ENCODE measurements at places on chromosomes 11 and 22.

GRCh38 chr11:75268626-75269366, 28.2 kb downstream of the TPBGL start:
- H3K4me1 ChIP-seq: peaks cover 5% of the 10 kb centered on the region
- peak; percentile 74 for DNase-seq
- no peak overlapping the region for H3K27ac ChIP-seq

GRCh38 chr11:65431451-65432099, 9.0 kb downstream of the NEAT1 start:
- peaks cover 92% of the 10 kb centered on the region for H3K4me1 ChIP-seq
- H3K27me3 ChIP-seq: no peaks in the 10 kb centered on the region
- no peak for DNase-seq
- H3K4me3 ChIP-seq: peak overlapping the region; percentile 50

DNA sequence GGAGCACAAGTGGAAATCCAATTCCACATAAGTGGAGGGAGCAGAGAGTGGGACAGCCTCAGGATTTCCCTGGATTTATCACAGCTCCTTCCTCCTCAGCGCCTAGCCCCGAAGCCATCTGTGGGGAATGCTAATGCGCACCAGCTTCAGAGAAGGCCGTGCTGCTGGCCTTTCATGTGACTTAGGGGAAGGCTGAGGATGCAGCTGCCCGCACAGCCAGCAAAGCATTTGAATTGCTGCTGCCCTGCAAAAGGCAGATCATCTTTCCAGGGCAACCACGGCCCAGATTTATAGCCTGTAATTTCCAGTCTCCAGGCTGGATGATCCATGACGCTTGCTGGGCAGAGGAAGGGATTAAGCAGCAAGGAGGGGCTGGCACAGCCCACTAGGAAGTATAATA, 29.9 kb downstream of the SYN3 start:
- H3K4me1 ChIP-seq: no peaks in the 10 kb centered on the region
- H3K27me3 ChIP-seq: peaks cover 48% of the 10 kb centered on the region
- no peak overlapping the region for H3K27ac ChIP-seq
- no peak for DNase-seq

DNA sequence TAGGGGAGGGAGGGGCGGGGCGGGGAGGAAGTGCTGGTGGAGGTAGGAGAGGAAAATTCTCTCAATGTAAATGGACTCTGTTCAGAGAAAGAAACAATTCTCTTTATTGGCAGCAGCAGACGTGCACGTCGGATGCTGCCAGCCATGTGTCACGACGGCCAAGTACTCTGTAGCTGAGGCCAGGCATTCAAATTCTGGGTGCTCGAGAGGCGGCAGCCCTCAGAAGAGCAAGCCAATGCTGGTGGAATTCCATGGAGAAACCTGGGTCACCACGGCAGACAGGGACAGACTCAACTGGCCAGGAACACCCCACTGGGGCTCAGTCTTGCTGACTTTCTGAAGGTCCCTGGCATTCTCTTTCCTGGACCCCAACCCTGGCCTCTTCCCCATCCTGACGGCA, 90.8 kb downstream of the ABTB2 start:
- no peak for DNase-seq
- peaks cover 35% of the 10 kb centered on the region for H3K4me1 ChIP-seq
- H3K36me3 ChIP-seq: no peaks in the 10 kb centered on the region
- no peak overlapping the region for H3K4me3 ChIP-seq
- H3K27me3 ChIP-seq: no peaks in the 10 kb centered on the region
- peak overlapping the region; percentile 23 for H3K27ac ChIP-seq

- H3K27me3 ChIP-seq: no peaks in the 10 kb centered on the region
- no peaks in the 10 kb centered on the region for H3K4me1 ChIP-seq
- H3K4me3 ChIP-seq: no peak overlapping the region
- H3K27ac ChIP-seq: no peak overlapping the region
- no peaks in the 10 kb centered on the region for H3K36me3 ChIP-seq
Observed at GRCh38 chr11:62115085-62115694, 8.6 kb upstream of the INCENP start.

- peak overlapping the region; percentile 87 for H3K27ac ChIP-seq
- H3K4me1 ChIP-seq: peaks cover 22% of the 10 kb centered on the region
- no peak overlapping the region for H3K4me3 ChIP-seq
- no peak for DNase-seq
- peaks cover 1% of the 10 kb centered on the region for H3K27me3 ChIP-seq
- H3K36me3 ChIP-seq: peaks cover 7% of the 10 kb centered on the region
Observed at GRCh38 chr11:103609117-103610066, 427.0 kb upstream of the DDI1 start.

- no peak for DNase-seq
- H3K27ac ChIP-seq: peak overlapping the region; percentile 85
- H3K4me1 ChIP-seq: peaks cover 71% of the 10 kb centered on the region
- no peaks in the 10 kb centered on the region for H3K36me3 ChIP-seq
- peak overlapping the region; percentile 85 for H3K4me3 ChIP-seq
Observed at GRCh38 chr22:31248965-31249958, 37.2 kb downstream of the LIMK2 start.

DNA sequence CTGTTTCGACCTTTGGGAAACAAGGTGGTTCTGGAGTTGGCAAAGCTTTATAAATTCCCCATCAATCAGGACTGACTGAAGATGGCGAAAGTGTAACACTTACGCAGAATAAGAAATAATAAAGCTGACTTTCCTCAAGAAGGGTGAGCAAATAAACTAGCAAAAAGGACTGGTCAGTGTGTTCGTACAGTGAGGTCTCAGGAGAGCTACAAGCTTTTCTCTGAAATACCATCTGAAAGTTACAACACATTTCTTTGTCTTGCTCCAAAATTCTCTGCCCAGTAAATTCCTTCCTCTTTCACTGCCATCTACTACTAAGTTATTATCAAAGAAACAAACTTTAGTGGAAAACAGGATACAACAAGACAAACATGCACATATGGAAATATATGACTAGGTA, 13.4 kb downstream of the PITPNB start:
- H3K36me3 ChIP-seq: peaks cover 37% of the 10 kb centered on the region
- no peak for DNase-seq
- no peaks in the 10 kb centered on the region for H3K27me3 ChIP-seq
- peaks cover 16% of the 10 kb centered on the region for H3K4me1 ChIP-seq
- no peak overlapping the region for H3K4me3 ChIP-seq
- peak overlapping the region; percentile 10 for H3K27ac ChIP-seq

DNA sequence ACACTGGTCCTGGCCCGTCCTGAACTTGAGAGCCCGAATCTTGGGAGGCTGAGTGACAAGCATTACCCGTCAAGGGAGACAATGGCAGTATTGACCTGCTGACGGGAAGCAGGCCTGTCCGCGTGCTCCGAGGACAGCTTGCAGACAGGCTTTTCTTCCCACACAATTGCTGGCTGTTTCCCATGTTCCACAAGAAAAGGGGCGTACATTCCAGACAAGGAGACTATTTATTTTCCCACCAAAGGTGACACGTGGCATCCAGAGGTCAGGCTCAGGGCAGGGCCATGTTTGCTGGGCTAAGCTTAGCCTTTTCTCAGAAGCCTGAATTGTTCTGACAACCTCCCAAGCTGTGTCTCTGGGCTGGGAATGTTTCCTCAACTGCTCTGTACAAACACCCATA, 86.9 kb upstream of the SPON1 start:
- H3K36me3 ChIP-seq: no peaks in the 10 kb centered on the region
- peaks cover 28% of the 10 kb centered on the region for H3K27me3 ChIP-seq

GRCh38 chr11:66011239-66011784, 496 bp upstream of the CST6 start:
- no peak overlapping the region for H3K27ac ChIP-seq
- no peaks in the 10 kb centered on the region for H3K36me3 ChIP-seq
- H3K4me1 ChIP-seq: peaks cover 49% of the 10 kb centered on the region
- H3K4me3 ChIP-seq: no peak overlapping the region

- H3K27ac ChIP-seq: no peak overlapping the region
- H3K27me3 ChIP-seq: no peaks in the 10 kb centered on the region
- H3K4me3 ChIP-seq: no peak overlapping the region
- no peaks in the 10 kb centered on the region for H3K36me3 ChIP-seq
- H3K4me1 ChIP-seq: no peaks in the 10 kb centered on the region
Observed at GRCh38 chr11:133425245-133425644, 107.1 kb downstream of the OPCML start.

GRCh38 chr11:126512741-126513715, 157.5 kb downstream of the ST3GAL4 start:
- H3K4me1 ChIP-seq: no peaks in the 10 kb centered on the region
- DNase-seq: peak; percentile 79
- no peaks in the 10 kb centered on the region for H3K36me3 ChIP-seq

- no peaks in the 10 kb centered on the region for H3K36me3 ChIP-seq
- no peak overlapping the region for H3K27ac ChIP-seq
- DNase-seq: no peak
- no peaks in the 10 kb centered on the region for H3K27me3 ChIP-seq
- no peak overlapping the region for H3K4me3 ChIP-seq
Observed at GRCh38 chr11:103536335-103536722, 427.1 kb downstream of the DYNC2H1 start.

- peaks cover 6% of the 10 kb centered on the region for H3K36me3 ChIP-seq
- H3K4me1 ChIP-seq: no peaks in the 10 kb centered on the region
- no peaks in the 10 kb centered on the region for H3K27me3 ChIP-seq
- DNase-seq: no peak
Observed at GRCh38 chr22:17797721-17798559, 23.7 kb upstream of the BID start.

- H3K27ac ChIP-seq: no peak overlapping the region
- H3K4me1 ChIP-seq: peaks cover 40% of the 10 kb centered on the region
- H3K36me3 ChIP-seq: no peaks in the 10 kb centered on the region
- no peak for DNase-seq
- no peak overlapping the region for H3K4me3 ChIP-seq
- no peaks in the 10 kb centered on the region for H3K27me3 ChIP-seq
Observed at GRCh38 chr11:100887659-100888058, 200.6 kb downstream of the ARHGAP42 start.

GRCh38 chr11:64181506-64182411, 4.2 kb upstream of the STIP1 start:
- peak overlapping the region; percentile 96 for H3K27ac ChIP-seq
- H3K36me3 ChIP-seq: no peaks in the 10 kb centered on the region
- peak overlapping the region; percentile 68 for H3K4me3 ChIP-seq
